ENCODE measurements at places on chromosomes 12 and 14.

- no peak for DNase-seq
Observed at GRCh38 chr14:94050231-94050880, 24.2 kb downstream of the OTUB2 start.

DNA sequence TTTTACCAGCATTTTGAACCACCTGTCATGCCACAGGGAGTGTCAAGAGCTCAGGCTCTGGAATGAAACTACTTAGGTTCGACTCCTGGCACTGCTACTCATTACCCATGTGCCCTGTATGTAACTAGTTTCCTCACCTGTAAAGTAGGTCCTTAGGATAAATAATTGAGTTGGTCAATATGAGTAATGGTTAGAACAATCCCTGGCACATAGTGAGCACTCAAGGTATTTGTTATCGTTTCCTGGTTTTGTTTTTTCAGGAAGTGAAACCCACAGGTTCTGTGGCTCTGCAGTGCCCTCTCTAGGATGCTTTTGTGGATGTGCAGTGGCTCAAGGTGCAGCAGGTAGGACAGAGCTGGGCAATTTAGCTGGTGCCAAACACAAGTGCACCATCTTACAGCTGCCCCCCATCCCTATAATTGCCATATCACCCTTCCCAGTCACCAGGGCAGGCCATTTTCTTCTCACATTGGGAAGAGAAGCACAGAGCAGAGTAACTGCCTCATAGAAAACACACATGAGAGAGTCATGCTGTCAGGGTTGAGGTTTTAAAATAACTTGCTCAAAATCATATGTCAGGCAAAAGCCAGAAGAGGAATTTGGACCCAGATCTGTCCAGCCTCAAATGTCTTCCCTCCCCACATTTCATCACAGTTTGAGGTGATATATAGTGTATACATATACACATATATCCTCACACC is 297.5 kb downstream of the RPAP3 start:
- no peak for DNase-seq

- no peak for DNase-seq
Observed at GRCh38 chr12:739349-739748, 13.0 kb upstream of the WNK1 start.

- no peak for DNase-seq
Observed at GRCh38 chr12:127334365-127334764, 932.6 kb upstream of the TMEM132C start.

DNA sequence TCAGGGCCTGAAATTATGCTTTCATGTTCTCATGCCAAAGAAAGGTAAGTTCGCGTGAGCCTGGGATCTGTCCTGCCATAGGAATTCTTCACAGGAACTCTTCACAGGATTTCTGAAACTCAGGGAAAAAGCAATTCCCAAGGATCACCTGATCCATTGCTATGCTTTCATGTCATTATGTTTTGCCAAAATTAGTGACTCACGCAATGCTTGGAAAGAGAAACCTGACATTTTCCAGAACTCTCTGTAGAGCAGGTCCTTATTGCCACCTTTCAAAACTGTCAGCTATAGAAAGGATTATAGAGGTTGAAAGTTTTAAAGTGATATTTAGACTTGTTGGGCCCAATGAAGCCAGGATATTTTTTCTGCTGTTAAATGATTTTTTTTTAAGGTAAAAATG is 6.3 kb upstream of the KCNJ8 start:
- no peak for DNase-seq

- DNase-seq, result peak; percentile 37
Observed at GRCh38 chr12:27331291-27331926, 1.2 kb upstream of the BMAL2 start.

GRCh38 chr12:19223695-19224094 is 94.2 kb downstream of the PLEKHA5 start:
- DNase-seq, result no peak

DNA sequence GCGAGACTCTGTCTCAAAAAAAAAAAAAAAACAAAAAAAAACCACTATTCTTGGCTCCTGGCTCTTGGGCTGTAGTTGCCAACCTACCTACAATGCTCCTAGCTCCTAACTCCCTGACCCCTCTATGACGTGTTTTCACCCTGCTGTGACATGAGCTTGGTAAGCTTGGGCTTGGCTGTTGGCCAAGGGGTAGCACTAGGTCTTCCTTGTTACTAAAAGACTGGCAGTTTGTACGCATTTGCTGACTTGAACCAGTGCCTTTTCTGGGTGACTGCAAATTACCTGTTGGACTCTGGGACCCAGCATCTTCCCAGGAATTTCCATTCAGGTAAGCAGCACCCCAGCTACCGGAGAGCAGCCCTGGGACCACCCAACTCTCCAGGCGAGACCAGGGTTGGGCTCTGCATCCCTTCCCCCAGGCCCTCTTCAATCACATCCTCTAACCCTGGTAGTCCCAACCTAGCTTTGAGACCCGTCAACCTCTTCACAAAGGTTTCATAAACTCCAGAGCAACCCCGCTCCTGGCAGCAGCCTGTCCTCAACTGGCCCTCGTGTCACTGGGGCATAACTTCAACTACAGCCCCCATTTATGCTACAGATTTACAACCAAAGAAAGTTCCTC is 8.3 kb downstream of the CDK2AP1 start:
- no peak for DNase-seq

GRCh38 chr12:12665194-12665593 is 30.8 kb downstream of the GPR19 start:
- DNase-seq, result no peak

DNA sequence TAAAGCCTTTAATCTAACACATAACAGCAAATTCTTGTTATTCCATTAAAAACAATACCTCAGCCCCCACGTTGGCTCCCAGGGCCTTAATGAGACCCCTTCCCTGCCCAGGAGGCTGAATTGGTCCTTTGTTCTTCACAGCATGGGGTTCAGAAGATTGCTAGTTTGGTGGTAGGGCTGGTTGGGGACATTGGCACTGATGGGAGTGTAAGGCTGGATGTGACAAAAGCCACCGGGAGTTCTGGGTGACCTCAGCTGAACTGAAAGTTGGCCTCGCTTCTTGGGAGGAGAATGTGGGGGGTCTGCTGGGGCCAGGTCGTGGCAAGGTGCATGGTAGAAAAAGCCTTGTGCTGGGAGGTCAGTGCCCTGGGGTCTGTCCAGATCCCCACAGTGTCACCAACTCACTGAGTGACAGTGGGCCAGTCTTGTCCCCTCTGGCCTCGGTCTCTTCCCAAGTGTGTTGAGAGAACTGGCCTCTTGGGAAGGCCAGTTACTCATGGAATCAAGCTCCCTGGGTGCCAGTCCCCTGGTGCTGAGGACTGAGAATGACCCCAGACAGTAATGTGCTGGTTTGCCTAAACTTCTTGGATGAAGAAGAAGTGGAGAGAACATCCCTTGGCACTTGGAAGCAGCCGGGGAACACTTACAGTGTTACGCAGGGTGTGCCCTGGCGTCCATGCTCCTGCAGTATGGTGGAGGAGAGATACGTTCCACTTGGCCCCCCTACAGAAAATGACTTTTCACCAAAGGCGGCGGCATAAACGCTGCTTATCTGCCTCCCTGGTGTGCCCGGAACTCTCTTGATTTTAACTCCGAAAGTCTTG is 283.7 kb upstream of the RTL1 start:
- no peak for DNase-seq

DNA sequence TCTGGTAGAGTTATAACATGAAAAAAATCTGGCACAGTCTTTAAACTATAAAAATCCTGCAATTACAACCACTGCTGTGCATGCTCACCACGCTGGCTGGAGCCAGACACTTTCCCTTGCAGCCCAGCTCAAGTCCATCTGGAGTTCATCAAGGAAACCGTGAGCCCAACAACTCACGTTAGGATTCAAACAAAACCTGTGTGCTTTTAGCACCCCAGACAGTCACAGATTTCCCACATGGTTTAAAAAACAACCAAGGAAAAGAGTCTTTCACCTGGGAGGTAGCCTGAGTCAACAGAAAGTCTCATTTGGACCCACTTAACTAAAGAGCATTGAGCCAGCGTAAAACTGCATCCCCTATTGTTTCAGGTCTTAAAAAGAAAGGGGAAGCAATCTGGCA is 4.7 kb downstream of the LRIG3 start:
- DNase-seq, result no peak

DNA sequence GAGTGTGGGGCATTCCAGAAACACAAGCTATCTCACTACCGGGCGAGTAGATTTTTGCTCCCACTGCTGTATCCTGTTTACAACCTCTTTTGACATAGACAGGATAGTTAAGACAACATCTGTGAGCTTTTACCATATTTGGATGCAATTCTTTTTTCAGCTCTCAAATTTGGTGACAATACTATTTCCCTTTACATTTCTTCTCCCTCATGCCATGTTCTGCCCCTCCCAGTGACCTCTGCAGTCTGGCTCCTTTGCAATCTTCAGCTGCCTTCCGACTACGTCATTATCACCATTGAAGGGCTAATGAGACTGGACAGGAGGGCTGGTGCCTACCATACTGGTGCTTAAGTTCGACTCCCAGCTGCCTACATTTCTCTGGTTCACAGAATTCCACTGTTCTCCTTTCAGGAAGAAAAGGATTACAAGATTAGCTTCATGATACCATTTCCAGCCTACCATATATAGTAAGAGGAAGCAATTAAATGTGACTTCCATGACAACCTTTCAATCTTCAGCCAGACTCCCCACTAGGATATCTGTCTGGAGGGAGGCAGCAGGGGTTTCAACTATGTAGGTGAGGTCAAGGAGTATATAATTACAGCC is 251.6 kb downstream of the PHLDA1 start:
- DNase-seq, result no peak

- DNase-seq, result no peak
Observed at GRCh38 chr12:120366845-120367232, 2.1 kb downstream of the MSI1 start.

GRCh38 chr14:62745496-62745895 is 299.8 kb downstream of the KCNH5 start:
- no peak for DNase-seq
